ENCODE measurements at places on chromosomes 1 and 21.
A peak's percentile ranks its signal among the peaks of the same experiment; 100 is the strongest.

DNA sequence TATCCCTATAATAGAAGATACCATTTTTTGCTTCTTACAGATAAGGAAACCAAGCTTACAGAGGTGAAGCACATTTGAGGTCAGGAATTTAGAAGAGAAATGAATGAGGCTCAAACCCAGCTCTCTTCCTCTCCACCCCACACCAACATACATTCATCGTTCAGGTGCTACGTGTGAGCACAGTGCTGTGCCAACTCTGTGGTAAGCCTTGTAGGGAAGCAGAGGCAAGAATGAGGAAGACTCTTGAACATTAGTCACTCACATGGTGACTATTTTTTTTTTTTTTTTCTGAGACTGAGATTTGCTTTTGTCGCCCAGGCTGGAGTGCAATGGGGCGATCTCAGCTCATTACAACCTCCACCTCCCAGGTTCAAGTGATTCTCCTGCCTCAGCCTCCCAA, 314.0 kb downstream of the NTNG1 start:
- DNase-seq = no peak

DNA sequence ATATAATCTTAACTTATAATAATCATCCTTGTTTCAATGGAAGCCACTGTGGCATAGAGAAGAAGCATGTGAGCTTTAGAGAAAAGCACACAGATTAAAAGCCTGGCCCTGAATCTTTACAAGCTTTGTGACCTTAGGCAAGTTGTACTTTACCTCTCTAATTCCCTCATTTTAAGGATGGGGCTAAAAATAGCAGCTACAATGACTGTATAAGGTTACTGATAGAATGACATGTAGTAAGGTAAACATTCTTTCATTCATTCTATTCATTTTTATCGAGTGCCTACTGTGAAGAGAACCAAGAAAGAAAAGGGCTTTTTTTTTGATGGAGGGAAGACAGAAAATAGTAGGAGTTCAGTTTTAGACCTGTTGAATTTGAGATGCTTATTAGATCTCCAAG, 25.6 kb downstream of the CDKN2C start:
- DNase-seq = no peak

DNA sequence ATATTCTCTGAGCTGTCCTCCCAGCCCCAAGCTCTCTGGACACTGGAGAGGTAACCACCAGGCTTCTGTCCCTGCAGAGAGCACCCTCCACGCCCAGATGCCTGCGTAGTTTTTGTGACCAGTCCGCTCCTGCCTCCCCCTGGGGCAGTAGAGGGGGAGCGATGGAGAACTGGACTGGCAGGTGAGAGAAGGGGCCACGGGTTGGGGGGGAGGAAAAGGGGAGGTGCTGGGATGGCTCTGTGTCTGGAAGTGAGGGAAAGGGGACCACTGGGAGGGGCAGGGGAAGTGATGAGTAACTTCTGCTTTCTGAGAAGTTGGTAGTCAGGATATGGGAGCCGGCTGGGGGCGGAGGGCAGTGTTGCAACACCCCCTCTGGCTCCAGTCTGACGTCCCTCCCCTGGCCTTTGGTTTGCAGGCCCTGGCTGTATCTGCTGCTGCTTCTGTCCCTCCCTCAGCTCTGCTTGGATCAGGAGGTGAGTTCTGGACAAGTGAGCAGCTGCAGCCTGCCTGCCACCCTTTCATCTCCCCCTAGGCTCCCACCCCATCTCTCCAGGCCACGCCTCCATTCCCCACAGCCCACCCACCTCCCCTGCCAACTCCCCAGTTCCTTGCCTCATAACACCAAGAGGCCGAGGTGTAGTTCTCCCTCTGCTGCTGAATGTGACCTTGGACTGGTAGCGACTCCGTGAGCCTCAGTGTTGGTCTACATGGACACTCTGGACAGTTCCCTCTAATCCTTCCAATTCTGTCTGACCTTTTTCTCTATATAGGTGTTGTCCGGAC, 3.1 kb downstream of the ADAMTSL4 start:
- no peak for DNase-seq

DNA sequence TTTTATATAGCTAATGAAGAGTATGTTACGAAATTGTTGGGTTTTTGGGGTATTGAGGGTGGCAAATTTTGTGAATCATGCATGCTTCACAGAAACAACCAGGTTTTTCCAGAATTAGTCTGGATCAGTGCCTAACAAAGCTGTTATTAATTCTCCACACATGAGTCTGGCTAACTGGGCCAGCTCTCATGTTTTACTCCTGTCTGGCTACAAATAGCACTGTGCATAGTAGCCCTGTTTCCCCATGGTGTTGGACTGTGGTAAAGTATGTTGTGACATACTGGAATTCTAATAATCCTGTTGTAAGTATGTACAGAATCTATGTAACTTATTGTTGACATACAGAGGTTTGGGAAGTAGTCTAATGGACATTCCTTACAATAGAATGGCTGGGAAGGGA, 35.8 kb downstream of the S100B start:
- no peak for DNase-seq

DNA sequence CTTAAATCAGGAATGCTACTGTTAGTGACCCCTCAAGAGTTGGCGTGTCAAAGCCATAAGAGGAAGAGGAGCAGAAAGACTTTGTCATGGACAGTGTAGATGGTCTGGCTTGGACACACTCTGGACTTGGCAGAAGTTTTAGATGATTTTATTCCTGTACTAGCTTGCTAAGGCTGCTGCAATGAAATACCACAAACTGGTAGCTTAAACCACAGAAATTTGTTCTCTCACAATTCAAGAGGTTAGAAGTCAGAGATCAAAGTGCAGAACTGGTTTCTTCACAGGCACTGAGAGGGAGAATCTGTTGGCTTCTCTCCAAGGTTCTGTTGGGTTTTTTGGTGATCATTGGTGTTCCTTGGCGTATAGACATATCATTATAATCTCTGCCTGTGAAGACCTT, 869.8 kb upstream of the B3GALT2 start:
- peak; percentile 76 for DNase-seq

DNA sequence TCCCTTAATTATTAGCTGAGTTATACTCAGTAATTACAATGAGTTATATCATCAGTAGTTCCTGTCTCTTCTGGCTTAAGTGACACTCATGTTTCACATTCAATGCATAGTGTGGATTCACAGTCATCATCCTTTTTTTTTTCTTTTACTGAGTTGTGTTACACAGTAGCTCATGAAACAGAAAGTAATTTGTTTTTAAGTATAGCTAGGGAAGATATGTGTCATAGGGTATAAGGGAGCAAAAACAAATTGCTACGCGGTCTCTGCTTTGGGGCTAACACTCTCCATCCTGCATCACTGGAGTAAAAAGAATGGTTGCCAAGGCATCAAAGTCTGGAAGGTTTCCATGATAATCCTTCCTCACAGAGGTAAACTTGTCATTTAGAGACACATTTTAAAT, 971.7 kb upstream of the NCAM2 start:
- DNase-seq = no peak

GRCh38 chr1:95116580-95117206, 462 bp upstream of the TLCD4 start:
- DNase-seq = peak; percentile 5

DNA sequence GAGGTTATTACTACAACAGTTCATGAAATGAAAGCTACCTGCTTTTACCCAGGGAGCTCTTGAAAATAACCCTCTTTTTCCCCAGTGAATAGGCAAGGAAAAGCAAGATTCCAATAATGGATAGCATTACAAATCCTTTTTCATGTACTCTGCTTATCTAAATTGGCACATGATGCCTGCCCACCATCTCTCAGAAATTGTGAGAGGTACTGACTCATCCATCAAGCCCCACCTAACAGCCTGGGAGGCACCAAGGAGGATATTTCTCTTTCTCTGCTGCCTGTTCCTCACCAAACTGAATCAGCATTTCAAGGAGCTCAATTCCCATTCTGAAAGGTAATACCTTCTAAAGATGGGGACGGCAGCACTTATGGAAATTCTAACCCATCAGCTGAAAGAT, 34.4 kb downstream of the PALMD start:
- no peak for DNase-seq

GRCh38 chr1:7042322-7043190, 257.3 kb downstream of the CAMTA1 start:
- no peak for DNase-seq

DNA sequence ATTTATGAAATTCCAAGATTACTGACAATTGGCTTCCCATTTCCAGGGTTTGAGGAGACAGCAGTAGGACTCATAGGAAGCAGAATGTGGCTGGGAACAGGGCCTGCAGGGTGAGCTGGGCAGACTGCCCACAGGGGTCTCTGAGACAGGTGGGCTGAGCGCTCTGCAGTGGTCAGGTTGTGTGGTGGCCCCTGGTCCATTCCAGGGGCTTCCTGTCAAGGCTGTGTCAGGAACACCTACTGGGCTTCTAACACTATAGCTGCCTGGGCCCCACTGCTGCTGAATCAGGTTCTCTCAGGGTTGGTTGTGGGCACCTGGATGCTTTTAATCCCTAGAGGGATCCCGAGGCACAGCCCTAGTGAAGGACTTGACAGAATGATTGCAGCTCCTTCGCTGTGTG, 72.1 kb downstream of the BACE2 start:
- no peak for DNase-seq

DNA sequence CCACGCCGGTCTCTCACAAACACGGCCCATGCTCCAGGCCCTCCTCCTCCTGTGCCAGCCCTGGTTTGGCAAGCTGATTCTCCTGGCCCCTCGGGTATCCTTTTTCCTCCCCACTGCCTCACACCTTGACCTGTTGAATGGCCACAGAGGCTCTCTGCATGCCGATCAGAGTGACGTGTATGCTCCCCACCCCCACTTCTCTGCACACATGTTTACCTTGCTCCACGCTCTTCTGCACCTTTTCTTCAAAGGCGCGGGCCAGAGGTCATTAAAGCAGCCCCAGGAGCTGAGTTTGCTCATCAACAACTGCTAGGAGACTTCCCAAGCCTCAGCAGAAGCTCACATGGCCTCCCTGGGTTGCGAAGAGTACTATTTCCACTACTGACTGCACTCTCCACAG, 139.3 kb upstream of the EDN2 start:
- no peak for DNase-seq

DNA sequence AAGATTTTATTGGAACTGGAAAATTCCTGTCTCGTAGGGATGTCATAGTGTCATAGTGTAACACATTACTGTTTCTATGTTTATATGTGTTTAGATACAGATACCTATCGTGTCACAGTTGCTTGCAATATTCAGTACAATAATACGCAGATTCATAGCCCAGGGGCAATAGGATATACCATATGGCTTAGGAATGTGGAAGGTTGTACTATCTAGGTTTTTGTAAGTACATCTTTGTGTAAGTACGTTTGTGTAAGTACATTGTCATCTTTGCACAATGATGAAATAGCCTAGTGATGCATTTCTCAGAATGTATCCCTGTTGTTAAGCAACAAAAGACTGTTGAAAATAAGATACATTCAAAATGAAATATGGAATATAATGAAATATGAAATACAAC, 68.9 kb downstream of the CAMTA1 start:
- no peak for DNase-seq

DNA sequence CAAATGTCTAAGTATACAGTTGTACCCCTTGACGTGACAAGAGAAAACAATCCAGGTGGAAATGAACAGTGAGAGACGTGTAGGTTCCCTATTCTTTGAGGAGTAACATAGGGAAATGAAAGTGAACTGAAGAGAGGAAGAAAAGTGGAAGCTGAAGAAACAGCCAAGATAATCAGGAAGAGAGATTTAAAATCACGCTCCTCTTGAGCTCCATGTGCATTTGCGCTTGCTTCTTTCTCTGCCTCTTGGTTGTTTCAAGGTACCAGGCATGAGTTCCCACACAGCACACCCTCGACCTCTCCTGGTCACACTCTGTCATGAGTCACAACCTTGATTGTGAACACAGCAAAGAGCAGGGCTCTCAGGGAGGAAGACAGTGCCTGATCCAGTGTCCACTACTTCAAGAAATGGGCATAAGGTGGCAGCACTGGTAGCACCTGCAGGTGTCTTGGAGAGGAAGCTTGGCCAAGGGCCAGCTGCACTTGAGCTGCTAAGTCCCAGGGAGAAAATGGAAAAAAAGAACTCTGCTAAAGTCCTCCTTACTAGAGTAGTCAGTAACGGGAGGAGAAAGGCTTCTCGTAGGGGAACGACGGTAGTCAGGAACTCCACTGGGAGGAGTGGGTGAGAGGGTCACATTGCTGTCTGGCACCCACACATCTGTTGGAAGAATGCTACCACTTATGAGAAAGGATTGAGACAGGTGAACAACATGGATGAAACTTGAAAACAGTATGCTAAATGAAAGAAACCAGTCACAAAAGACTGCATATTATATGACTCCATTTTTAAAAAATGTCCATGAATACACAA, 18.3 kb upstream of the ARID1A start:
- DNase-seq = peak; percentile 56

DNA sequence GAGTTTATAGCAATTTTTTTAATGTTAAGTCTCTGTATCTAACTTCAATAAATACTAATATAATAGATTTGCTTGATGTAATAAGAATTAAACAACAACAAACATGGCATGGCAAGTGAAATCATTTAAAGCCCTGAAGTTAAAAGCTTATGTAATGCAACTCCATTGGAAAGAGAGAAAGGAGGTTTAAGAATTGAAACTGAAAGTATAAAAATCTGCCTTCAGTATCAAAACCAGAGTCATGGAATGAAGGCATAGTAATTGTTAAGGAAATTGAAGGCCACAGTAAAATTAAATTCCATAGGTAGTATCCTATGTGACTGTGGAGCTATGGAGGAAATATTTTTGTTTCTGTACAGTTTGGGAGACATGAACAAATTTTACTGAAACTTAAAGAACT, 55.1 kb downstream of the PRDX6 start:
- no peak for DNase-seq

GRCh38 chr1:108715932-108716331, 3.2 kb downstream of the FNDC7 start:
- no peak for DNase-seq

- no peak for DNase-seq
Observed at GRCh38 chr1:101194746-101195145, 42.1 kb upstream of the S1PR1 start.

- no peak for DNase-seq
Observed at GRCh38 chr1:102970496-102971078, 137.7 kb downstream of the COL11A1 start.

DNA sequence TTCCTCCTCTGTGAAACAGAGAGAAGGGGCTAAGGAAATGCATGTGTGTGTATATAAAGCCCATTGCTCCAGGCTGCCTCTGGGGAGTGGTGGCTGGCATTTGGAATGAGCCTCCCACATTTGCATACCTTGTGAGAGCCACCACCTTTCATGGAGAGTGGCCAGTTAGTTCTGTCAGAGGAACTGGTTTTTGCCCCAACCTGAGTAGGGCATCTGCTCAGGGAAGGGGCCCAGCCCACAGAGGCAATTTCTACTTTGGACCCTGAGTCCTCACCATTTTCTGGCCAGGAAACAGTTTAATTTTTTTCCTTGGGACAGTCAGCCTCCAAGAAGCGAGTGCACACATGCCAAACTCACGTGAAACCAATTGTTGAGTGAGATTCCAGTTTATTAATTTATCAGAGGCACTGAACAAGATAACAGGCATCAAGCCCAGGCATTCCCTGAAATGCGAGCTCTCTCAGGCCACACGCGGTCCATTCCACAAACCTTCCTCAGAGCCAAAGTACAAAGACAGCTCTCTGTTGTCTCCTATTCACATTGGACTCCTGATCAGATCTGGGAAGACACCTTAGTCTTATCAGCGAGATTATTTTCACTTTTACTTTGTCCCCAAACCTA, 1.0 kb upstream of the SLC6A9 start:
- DNase-seq = no peak

Measured in stimulated activated naive CD4-positive, alpha-beta T cell (primary cell).